Cortex of kidney (tissue), 1 donor: ENCODE measurements at places on chromosomes 3 and 15.

GRCh38 chr3:178437236-178437635 lies 99.0 kb upstream of the KCNMB2 start:
- no peak for DNase-seq

DNA sequence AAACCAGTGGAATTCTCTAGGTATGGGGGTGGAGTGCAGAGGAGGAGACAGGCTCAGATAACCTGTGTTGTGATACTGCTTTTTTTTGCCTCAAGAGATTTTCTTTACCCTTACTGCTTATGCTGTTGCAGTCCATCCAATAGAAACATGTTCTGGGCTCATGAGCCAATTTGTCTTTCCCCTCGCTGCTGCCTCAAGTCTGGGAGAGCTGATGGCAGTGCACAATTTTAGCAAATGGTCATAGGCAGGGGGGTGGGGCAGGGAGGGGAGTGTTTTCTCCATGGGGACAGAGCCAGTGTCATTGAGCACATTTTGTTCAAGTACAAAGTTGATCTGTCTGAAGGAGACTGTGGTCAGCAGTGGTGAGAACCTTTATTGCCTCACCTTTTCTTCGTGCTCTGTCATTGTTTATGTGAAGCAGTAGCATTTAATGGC lies 134.9 kb downstream of the MBNL1 start:
- DNase-seq, result no peak

DNA sequence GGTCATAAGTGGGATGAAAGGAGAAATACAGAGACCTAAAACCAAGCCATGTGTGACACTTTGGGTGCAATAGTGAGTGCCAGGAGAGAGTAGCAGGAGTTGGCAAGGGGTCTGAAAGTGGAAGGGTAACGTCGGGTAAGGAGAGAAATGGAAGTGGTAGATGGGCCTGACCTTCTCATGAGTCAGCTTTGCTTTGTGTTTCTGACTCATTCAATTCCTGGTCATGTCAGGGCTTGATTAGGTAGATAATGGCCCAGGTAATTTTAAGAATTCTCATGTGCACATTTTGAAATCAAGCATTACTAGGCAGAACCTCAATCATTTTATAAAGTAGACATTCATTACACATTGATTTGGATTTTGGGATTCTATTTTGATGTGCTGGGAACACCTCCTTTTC lies 262.5 kb downstream of the SOX2 start:
- no peak for DNase-seq

DNA sequence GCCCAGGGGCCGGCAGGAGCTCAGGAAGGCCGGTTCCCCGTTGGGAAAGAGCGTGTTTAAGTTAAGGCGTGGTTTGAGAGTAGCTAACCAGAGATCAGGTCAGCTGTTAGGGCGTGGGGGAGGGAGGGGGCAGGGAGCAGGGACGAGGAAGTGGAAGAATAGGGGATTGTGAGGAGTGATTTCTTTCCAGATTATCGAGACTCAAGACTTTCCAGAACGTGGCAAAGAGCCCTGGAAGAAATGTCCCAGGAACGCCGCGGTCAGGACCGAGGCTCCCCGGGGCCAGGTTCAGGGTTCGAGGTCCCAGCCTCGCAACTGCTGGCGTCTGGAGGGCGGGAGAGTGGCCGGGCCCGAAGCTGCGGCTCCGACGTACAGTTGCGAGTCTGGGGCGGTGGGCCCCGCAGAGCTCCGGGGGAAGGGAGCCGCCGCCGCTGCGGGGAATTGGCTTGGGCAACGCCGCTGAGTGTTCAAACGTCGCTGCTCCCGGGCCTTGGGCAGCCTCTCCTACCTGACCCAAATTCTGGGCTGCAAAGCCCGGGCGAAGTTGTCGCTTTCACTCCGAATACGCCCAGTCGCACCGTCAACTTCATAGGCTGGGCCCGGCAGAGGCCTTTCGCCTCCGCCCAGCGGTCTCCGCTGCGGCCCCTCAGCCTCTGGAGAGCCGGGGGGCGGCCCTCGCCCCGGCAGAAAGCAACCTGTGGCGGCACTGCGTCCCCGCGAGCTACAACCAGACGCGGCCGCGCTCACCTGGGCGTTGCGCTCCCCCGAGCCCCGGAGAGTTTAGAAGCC lies 9.5 kb downstream of the ISL2 start:
- DNase-seq, result no peak

GRCh38 chr3:88311826-88312225 lies 162.1 kb downstream of the C3orf38 start:
- DNase-seq, result no peak

GRCh38 chr15:76996526-76997401 lies 1.8 kb downstream of the PSTPIP1 start:
- no peak for DNase-seq

DNA sequence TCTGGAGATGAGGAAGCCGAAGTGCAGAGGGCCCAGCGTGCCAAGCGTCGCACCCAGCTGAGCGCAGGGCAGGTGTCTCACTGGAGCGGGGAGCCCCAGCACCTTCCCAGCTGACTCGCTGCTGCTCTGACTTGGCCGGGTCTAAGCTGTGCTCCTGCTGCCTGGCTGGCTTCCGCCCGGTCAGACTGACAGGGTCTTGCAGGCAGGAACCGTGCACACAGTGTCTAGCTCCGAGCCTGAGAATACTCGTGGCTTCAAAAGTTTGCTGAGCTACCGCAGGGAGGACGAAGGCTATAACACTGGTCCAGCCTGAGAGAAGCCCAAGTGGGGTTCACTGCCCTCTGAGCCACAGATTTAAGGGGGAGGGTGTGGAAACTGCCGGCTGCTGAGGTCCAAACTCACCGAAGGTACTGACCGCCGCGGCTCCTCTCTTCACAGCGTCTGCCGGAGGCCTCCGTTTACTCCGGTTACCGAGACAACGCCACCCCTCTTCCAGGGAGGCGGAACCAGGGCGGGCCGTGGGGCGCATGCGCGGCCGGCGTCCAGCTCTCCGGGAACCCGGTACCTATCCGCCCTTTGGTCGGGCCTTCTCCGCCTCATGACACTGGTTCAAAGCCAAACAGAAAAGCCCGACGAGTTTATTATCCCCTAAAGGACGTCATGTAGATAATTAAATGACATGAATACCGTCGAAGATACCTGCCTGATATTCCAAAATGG lies at the start of gene CFAP44:
CFAP44 (minus strand) TSS at position 443 of the 720 bp plus-strand sequence. CDS start 7,829 bp downstream, outside the sequence.
- peak; percentile 76 for DNase-seq

GRCh38 chr15:41905036-41905793 lies 11.4 kb upstream of the SPTBN5 start:
- DNase-seq, result no peak

GRCh38 chr15:101258238-101259144 lies 6.6 kb upstream of the CHSY1 start:
- no peak for DNase-seq

DNA sequence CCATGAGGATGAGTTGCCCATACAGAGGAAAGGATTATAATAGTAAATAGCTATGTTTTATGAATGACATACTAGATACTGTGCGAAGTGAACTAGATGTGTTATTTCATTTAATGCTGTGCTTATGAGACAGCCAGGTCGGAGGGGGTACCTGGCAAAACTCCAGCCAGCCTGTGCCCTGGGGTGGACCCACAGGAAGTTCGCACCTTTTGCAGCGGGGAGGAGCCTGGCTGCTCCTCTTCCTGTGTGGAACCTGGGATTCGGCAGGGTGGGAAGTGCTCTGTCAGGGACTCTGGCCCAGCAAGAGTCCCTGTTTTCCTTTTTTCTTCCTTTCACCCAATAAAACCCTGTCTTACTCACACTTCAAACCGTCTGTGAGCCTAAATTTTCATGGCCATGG lies 452.2 kb downstream of the IL5RA start:
- DNase-seq, result no peak
